ENCODE measurements at places on chromosomes 11 and 22.
A peak's percentile ranks its signal among the peaks of the same experiment; 100 is the strongest.

DNA sequence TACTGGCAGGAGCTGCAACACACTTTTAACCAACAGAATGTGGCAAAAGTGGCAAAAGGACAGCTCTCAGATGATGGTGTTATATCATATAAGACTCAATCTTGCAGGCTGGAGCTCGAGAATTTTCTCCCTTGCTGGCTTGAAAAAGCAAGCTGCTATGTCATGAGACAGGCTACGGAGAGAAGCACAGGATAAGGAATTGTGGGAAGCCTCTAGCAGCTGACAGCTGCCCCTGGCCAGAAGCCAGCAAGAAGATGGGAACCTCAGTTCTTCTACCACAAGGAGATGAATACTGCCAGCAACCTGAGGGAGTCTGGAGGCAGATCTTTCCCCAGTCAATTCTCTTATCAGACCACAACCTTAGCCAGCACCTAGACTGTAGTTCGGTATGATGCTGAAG, 24.6 kb downstream of the FXYD6 start:
- DNase-seq = no peak

GRCh38 chr11:73158356-73159051, 16.4 kb upstream of the FCHSD2 start:
- DNase-seq = no peak

DNA sequence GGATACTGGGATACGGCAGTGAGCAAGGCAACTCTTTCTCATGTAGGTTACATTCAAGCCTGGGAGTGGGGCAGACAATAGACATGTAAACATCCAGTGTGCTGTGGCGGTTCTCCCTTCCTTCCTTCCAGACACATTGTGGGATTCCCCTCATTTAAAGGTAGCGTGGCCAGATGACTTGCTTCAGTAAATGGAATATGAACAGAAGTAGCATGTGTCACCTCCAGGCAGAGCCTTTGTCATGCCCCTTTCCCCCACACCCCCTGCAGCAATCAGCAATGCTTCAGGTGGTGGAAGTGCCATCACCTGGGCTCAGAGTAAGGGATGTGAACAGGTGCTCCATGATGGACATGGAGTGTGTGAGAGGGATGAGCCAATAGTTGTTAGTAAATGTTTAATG, 34.8 kb upstream of the TTC12 start:
- no peak for DNase-seq

- peak; percentile 100 for DNase-seq
These were observed at the start of gene RBM14 for GRCh38 chr11:66616379-66617154. Gene RBM14 (plus strand): TSS chr11:66616630. CDS start chr11:66616721, 91 bp downstream.

GRCh38 chr11:532986-533585, 2.3 kb downstream of the HRAS start:
- no peak for DNase-seq

GRCh38 chr11:114448749-114449482, 9.6 kb downstream of the REXO2 start:
- no peak for DNase-seq

DNA sequence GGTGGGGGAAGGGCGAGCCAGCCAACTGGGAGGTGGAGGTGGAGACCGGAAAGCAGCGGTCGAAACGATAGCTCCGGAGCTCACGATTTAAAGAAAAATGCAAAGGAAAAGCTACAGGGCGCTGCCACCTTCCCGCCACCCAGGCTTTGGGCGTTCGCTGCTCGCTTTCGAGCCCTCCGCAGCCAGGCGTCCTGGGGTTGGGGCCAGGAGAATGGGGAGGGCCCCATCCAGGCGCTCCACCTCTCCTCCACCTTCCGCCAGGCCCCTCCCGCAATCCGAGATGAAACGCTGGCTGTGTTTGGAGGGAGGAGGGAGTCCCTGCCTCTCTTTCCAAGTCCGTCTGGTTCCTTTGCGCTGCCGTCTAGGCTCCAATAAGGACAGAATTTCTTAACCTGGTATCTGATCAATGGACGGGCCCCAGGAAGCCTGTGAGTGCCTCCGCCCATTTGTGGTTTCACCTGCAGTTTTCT, 483 bp upstream of the ABTB2 start:
- DNase-seq = peak; percentile 83

GRCh38 chr22:50141462-50141861, 29.1 kb upstream of the PANX2 start:
- DNase-seq = no peak

GRCh38 chr11:46421257-46421880, 29.8 kb upstream of the CHRM4 start:
- DNase-seq = no peak

DNA sequence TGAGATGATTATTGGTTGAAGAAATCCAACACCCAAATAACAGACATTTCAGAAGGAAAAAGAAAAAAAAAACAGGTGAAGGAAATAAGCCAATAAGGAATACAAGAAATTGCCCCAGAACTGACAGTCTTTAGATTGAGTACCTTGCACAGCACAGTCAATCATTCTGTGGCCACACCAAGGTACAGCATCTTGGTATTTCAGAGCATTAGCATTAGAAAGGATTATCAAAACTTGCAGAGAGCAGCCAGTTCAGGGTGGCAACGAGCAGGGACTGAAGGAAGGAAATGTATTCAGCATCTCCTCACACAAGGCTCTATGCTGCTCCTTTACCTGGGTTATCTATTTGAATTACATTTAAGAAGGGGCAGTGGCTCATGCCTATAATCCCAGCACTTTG, 2.1 kb downstream of the ADA2 start:
- peak; percentile 33 for DNase-seq

DNA sequence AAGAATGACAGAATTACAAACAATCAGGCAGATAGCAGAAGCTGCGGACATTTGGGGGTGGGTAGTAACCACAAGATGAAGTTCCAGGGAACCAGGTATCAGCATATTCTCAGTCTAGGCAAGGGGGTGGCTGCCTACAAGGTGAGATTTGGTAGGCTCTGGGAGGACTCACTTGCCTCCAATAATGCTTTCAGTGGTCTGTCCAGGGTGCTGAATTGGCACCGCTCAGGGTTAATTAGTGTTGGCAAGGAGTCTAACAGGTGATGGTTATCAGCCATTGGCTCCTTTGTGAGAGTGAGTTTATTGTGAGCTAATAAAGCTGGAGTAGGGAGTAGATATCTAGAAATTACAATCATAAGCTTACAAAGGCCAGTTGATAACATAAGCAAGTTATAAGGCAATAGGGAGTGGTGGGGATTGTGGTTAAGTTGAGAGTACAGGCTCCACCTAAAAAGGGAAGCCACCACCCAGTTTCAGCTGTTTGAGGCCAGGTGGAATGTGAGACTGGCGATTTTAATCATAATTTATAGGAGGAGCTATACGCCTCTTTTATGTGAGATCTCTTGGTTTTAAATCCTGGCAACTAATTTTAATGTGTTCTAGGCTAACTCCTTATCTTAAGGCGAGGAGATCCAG, 320.5 kb downstream of the MIAT start:
- DNase-seq = peak; percentile 63

GRCh38 chr11:107564877-107565218, 687 bp downstream of the ALKBH8 start:
- no peak for DNase-seq

Measured in neural progenitor cell (in vitro differentiated cells).